ENCODE measurements at places on chromosomes 3 and 15. TPM values are rescaled to one million over a fixed set of nuclear protein-coding genes. Genes with fewer than 3 reads are reported as not detected.
A peak's percentile ranks its signal among the peaks of the same experiment; 100 is the strongest.

- DNase-seq = peak; percentile 49
Observed at GRCh38 chr15:63945007-63945788, 101.1 kb downstream of the DAPK2 start.

DNA sequence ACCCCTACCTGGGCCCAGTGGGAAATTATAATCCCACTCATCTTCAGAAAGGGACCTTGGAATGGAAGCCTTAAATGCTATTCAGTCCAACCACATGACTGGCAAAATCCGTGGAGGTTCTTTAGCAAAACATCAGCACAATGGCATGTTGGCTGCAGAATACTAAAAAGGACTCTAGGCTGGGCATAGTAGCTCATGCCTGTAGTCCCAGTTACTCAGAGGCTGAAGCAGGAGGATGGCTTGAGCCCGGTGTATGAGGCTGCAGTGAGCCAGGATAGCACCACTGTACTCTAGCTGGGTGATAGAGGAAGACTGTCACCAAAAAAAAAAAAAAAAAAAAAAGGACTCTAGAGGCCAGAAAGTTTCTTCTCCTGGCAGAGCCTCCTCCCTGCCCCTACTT is 60.6 kb upstream of the RYK start:
- no peak for DNase-seq

DAG1 gene
- polyA plus RNA-seq = 4.2 TPM

GRCh38 chr3:128383316-128384235 is 83.1 kb downstream of the DNAJB8 start:
- DNase-seq = peak; percentile 50

ISG20 gene
- polyA plus RNA-seq = 29.3 TPM

DNA sequence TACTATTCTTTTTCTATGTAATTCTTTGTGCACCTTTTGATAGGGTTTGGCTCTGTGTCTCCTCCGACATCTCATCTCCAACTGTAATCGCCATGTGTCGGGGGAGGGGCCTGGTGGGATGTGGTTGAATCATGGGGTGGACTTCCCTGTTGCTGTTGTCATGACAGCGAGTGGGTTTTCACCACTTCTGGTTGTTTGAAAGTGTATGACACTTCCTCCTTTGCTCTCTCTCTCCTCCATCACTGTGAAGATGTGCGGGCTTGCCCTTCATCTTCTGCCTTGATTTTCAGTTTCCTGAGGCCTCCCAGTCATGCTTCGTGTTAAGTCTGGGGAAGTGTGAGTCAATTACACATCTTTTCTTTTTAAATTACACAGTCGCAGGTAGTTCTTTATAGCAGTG is 225.8 kb upstream of the DPPA4 start:
- no peak for DNase-seq

DNA sequence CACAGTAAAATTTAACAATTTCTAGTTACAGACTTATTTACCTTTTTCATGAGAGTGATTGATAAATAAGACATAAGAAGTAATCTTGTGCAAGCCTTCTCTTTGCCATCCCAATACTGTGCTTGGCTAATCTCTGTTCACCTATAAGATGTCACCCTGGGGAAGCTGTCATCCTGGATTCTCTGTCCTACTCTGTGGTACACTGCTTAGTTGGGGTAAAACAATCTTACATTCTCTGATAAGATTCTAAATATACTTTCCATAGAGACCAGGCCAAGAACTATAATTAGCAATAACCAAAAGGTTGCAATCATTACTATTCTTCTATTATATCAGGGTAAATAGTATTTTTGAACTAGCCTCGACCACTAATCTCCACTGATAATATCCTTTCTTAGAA is 1218.3 kb upstream of the CADM2 start:
- DNase-seq = no peak

DNA sequence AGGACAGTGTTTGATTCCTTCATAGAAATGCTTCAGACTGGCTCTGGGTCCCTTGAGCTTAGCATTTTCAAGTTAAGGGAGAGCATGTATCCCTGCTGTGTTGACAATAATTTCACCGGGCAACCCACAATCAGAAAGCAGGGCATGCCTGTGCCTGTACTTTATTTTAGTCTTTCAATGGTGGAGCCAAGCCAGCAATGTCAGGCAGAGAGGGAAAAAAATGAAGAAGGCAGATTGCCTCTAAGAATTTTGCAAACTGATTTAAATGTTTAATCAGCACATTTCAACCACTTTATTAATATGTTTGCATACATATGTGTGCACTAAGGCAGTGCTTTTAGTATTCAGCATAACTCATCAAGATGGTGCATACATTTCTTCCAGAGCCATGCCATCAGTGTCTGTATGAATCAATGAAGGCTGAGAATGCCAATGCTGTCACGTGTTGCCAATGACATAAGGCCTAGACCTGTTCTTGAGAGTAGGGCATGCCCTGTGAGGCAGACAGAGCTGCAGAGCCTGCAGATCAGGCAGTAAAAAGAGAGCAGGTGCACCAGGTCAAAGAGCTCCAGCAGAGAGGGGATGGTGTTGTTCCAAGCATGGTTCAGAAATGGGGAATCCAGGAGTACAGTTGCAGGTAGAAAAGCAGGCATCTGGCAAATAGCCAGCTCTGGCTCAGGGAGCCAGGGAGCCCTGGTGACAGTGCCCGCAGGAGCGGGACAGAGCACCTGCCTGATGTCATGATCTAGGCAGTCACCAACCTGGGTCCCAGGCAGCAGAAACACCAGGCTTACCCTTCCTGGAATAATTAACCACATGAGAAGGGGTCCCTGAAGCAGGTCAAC is 508.5 kb downstream of the GABRG3 start:
- DNase-seq = no peak

DNA sequence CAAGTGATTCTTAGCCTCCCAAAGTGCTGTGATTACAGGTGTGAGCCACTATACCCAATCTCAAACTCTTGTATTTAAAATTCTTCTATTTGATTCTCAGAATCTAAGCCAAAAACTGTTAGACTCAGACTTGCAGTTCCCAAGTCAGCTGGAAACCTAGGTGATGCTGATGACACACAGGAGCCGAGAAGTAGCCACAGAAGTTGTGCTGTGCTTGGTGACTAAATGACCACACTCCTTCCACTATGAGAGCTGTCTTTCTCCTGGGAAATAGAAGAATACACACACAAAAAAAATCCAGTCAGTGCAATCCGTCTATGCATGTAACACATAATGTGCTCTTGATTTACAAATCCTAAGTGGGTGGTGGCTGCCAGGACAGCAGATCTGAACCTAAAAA is 33.9 kb downstream of the ILDR1 start:
- DNase-seq = no peak

- DNase-seq = no peak
Observed at GRCh38 chr3:78139166-78139565, 1099.3 kb downstream of the ROBO2 start.

DNA sequence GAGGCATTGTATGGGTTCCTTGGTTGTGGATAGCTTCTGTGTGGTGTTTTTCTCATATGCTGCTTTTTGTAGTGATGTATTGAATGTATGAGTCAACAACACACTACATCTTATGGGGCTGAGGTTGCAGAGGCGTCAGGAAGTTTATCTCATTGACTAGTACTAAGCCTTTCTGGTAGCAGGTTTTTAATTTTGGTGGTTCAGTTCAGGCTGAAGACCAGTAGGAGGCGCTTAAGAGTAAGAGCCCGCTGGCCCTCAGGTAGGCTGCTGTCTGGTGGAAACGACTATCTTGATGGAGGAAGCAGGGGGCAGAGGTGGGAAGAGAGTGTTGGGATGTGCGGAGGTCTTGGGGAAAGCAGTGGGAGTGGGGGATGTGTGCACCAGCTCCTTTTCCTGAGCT is 62.4 kb downstream of the RTP4 start:
- DNase-seq = no peak

DNA sequence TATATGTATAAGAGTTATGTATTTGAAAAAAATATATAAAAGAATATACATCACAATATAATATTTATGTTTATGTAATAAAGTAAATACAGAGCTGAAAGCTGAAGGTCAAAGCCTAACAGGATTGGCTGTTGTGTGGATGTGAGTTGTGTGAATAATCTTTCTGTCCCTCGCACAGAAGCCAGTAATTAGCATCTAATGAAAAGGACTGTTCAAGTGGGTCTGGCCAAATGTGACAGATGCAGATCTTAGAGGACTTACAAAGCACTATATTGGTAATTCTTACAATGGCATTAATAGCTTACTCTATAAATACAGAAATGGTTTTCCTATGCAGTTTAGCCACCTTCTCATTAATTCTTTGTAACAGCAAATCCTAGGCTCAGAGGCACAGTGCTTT is 2.4 kb downstream of the MKRN3 start:
- DNase-seq = no peak

- no peak for DNase-seq
Observed at GRCh38 chr3:196903740-196904139, 36.0 kb downstream of the SENP5 start.

GRCh38 chr3:69683082-69683806 is 56.0 kb upstream of the MITF start:
- no peak for DNase-seq

DNA sequence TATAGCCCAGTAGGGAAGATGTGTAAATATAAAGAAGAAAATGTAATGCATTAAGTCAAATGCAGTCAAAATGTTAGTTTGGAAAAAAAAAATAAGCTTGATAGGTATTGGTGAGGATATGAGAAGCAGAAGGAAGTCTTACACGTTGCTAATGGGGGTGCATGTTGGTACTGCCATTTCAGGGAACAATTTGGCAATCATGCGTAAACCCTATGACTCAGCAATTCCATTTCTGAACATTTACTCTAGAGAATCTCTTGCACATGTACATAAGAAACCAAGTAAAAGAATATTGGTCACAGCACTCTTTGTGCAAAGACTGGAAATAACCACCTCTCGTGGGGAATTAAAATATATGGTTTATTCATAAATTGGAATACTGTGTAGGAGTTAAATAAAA is 35.5 kb upstream of the TIMP4 start:
- DNase-seq = peak; percentile 95

CPNE9 gene
- polyA plus RNA-seq = 0.51 TPM

- peak; percentile 82 for DNase-seq
Observed at GRCh38 chr3:11455956-11456355, 183.8 kb downstream of the ATG7 start.

Measured in CD14-positive monocyte (primary cell).